Inflammatory macrophage (primary cell): ENCODE measurements at places on chromosomes 11 and 22.

DNA sequence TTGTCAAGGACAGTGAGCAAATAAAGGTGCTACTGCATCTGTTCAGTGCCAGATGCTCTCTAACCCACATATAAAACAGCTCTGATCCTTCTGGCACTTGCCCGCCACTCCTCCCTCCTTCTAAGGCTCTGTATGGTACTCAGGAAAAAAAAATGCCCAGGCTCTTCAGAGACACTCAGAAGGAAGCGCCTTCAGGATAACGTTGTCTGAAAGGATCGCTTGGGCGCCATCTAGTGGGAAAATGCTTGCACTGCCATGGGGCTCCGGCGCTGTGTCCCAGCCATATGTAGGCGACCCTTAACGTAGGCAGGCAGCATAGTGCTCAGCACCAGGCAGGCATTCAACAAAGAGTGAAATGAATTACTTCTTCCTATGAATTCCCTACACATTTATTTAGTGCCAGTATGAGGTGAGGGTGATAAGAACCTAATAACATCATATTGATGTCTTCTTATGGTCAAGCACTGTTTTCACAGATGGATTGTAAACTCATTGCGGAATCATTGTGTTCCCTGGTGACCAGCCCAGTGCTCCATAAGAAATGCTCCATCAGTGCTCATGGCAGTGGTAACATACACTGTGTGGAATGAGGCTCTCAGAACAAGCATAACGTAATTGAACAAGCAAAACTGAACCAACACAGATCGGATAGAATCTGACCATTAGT is 39.6 kb downstream of the PAMR1 start:
- DNase-seq, result peak; percentile 83

GRCh38 chr22:35555483-35555890 is 14.9 kb downstream of the RASD2 start:
- no peak for DNase-seq

- DNase-seq, result no peak
These were observed 112.6 kb downstream of the CADM1 start for GRCh38 chr11:115391598-115391997.

DNA sequence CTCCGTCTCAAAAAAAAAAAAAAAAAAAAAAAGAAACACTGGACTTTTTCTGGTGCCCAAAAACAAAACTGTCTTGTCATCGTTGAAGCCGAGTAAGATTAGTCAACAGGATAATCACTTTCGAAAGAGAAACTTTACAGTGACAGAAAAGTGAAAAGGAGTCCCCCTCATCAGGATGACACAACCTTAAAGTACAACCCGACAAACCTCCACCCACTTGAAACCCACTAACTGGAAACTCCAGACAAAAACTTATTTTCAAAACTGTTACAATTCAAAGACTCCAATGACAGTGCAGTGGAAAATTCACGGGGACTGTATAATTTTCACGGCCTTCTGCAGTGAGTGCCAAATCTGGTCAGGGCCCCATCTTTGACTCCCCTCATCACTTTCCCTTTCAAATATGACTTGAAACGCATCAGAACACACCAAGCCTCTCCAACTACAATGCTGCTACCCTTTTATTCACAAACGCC is 1.3 kb downstream of the DENND5A start:
- peak; percentile 68 for DNase-seq
